ENCODE measurements at places on chromosomes 12 and 14.

DNA sequence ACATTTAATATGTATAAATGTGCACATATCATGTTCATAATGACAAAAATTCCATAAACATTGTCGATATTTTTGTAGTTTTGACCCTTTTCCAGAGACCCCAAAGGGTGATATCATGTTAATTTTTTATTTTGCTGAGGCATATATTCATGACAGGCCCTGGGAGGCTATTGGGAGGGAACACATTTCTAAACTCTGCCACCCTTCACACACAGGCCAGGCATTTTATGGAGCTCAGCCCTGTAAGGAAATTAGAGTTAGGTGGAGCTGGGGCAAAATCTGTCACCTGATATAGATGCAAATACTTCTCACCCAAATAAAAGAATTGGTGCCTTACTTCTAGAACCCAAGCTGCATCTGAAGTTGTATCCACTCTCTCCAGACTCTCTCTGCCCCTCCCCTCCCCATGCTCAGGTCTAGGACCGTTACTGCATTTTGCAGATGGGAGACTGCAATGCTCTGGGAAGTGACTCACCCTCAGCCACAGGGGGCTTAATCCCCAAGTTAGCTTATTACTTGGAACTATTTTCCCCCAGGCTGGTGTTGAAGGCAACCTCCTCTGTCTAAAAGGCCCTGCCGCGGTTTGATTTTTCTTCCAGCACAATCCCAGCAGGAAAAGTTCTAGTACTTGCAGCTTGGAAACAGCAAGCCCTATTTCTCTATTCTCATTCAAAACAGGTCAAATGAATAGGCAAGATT, 238.9 kb downstream of the EMP1 start:
- no peak for DNase-seq

DNA sequence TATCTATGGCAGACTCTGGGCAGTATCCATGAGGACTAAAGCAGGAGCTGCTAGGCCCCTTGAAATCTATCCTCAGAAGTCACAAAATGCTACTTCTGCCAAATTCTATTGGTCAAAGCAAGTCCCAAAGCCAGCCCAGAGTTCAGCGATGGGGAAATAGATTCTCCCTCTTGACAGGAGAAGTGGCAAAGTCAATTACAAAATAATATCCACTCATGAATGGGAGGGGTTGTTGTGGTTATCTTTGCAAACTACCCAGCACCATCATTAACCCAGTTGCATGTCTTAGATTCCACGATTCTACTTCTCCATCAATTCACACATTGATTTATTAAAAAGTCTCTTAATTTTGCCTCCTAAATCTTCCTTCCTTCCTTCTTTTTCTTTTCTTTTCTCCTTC, 30.7 kb upstream of the STXBP6 start:
- no peak for DNase-seq

DNA sequence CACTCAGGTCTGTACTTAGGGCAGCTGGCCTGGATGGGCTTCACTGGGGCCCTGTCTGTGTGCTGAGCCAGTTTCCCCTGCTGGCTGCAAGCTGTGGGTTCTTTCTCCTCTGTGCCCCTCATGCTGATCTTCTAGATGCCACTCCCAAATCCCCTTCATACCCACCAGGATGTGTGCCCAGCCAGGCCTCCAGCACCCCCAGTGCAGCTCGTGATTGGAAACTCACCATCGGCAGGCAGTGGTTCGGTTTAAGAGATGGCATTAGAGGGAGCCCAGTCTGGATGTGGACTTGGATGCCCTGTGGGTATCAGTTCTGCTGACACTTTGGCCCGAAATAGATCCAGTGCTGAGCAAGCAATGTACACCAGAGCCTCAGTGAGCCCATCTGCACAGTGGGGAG, 5.9 kb downstream of the TCL1B start:
- DNase-seq, result no peak

- no peak for DNase-seq
Measured at GRCh38 chr12:42325326-42325652, 605 bp downstream of the ZCRB1 start.

GRCh38 chr12:118256352-118256751, 116.4 kb downstream of the TAOK3 start:
- no peak for DNase-seq

- DNase-seq, result no peak
Measured at GRCh38 chr14:88775532-88775931, 17.2 kb downstream of the EML5 start.

DNA sequence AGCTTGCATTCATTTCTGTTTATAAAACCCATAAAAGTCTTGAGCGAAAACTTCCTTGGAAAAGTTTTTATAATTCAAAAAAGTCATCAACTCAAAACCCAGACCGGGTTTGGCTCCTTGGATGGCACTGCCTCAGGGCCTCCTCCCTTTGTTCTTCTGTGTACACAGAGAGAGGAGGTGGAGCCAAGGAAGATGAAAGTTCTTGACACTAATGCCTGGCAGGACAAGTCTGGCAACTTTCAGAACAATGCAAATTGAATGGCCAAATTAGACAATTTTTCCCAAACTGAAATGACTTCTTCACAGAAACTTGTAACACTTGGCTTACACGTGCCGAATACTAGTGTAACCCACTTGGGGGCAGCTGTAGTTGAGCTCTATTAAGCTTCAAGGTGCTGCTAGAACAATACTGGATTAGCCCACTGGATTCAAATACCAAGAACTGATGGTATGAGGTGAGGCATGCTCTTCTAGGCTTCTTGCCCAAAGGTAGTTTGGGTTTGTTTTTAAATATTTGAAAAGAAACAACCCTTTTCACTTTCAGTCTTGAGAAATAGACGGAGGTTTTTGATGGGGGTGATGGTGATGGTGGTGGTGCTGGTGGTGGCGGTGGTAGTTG, 86.6 kb upstream of the FRMD6 start:
- no peak for DNase-seq

DNA sequence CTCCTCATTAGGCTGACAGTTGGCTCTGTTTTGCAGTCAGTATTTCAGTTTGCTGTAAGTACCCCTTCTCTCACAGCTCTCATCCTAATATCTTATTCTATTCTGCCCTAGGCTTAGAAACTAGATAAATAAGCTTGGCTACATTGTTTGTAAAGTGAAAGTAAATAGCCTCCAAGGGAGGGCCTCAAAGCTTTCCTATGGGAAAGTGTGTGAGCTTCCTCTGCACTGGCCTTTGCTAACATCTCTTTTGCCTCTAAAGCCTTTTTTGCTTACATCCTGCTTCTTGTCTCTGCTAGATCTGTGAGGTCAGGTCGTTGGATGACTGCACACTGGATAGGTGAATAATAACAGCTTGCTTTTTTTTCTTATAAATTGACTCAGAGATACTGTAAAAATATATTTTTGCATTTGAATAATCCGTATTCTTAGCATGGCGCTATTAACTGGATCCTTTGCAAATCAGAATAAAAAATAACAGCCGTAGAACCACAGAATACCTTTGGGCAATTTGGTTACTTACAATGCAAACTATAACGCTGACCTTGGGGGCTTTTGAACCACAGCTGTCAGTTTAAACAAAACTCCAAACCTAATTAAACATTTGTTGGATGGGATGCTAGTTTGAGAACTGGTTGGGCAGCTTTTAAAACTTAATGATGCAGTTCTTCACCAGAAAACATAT, 55.1 kb downstream of the TTC6 start:
- DNase-seq, result no peak

DNA sequence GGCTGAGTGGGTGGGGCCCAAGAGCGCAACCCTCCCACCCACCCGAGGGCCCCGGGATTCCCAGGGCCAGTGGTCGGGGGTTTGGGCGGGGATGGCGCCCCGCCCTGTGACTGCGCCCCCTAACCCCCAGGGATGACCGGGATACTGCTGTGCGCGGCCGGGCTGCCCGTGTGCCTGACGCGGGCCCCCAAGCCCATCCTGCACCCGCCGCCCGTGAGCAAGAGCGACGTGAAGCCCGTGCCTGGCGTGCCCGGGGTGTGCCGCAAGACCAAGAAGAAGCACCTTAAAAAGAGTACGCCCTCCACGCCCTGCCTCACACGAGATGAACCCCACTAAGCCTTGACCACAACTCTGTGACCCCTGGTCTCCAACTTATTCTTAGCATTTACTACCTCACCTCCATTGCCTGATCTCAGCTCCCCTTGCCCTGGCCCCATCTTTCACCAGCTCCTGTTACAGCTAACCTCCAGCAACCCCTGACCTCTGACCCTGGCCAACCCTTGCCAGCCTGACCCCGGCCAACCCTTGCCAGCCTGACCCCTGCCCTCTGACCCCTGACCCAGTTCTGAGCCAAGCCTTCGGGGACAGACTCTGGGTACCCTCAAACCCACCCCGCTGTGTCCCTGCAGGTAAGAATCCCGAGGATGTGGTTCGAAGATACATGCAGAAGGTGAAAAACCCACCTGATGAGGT, 37.0 kb downstream of the DTX1 start:
- DNase-seq, result no peak

- no peak for DNase-seq
Measured at GRCh38 chr12:91702843-91703425, 442.7 kb downstream of the BTG1 start.

GRCh38 chr12:75236206-75236605, 26.6 kb upstream of the KCNC2 start:
- DNase-seq, result no peak

GRCh38 chr12:21950649-21951048, 9.4 kb upstream of the ABCC9 start:
- no peak for DNase-seq

- DNase-seq, result no peak
Measured at GRCh38 chr12:41055875-41056577, 132.1 kb upstream of the PDZRN4 start.

DNA sequence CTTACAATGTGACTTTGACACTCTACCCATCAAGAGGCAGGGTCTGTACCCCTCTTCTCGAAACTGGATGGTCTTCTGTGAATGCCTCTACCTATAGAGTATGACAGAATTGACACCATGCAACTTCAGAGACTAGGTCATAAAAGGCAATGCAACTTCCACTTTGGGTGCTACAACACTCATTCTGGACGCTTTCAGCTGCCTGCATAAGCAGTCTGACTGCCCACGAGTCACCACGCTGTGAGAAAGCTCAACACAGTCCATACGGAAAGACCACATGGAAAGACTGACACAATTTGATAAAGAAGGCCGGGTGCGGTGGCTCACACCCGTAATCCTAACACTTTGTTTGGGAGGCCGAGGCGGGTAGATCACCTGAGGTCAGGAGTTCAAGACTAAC, 14.9 kb downstream of the SLC7A7 start:
- DNase-seq, result no peak

DNA sequence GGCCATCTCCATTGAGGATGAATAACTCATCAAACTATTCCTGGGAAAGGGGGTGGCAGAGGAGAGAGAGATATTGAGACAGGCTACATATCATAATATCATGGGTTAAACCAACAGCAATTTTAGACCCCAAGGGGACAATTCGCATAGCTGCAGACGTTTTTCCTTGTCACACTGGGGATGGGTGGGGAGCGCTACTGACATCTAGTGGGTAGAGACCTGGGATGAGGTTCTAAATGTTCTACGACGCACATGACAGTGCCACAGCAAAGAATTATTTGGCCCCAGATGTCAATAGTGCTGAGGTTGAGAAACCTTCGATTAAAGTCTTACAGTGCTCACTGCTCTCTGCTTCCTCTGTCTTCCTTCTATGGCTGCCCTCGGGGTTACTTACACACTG, 425.6 kb downstream of the NRXN3 start:
- DNase-seq, result no peak

DNA sequence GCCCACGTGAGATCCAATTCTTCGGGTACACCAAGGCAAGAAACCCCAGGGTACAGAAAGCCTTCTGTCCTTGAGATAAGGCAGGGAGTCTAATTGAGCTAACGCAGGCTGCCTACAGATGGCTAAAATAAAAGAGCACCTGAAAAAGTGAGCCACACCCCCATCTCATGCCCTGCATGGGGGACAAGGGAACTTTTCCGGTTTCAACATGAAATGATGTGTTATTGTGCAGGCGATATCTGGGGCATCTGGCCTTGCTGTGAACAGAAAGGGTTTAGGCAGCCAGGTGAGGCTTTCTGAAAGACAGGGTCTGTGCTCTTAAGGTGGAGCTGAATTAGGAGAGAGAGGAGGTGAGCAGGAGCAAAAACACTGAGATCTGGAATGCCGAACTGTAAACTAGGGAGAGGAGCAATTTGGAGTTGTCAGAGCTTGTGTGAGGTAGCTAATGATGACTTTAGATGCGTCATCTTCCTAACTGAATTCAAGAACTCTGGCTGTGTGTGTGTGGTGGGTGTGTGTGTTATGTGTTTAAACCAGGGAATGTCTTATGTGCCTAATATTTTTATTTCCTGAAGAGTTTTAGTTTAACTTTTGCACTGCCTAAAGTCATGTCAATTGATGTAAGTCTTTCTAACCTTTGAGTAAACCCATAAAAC, 20.1 kb upstream of the LDHB start:
- DNase-seq, result no peak

DNA sequence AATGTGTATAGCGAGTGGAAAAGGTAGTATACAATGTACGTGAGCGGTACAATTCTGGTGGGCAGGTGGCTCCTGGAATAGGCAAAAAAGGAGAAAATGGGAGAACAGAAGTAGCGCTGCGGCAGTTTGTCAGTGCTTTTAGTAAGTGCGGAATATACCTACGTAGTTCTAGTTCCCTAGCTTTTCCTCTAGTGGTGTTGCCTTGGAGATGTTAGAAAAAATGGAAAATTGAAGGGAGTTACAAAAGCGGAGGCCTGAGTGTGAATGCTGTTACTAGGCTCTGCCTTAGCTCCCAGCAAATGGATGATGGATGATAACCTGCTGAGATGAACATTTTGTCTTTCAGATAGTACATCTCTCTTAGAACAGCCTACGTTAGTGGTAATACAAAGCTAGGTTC, 1.1 kb downstream of the TTC8 start:
- no peak for DNase-seq

DNA sequence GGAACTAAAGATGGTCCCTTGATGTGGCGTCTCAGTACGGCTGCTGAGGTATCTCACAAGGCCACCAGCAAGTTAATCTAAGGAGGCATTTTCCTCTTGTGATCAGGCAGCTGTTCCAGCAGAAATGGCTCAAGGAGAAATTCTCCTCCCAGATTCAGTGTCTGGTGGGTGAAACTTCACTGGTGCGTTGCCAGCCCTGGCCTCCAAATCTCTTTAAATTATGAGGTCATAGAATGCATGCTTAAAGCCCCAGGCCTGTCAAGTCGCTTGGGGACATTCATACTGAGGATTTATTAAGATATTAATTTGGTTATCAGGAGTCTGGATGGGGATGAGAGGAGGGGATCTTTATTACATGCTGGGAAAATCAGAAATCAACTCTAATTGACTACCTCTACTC, 72.9 kb downstream of the PPP2R5C start:
- DNase-seq, result no peak

DNA sequence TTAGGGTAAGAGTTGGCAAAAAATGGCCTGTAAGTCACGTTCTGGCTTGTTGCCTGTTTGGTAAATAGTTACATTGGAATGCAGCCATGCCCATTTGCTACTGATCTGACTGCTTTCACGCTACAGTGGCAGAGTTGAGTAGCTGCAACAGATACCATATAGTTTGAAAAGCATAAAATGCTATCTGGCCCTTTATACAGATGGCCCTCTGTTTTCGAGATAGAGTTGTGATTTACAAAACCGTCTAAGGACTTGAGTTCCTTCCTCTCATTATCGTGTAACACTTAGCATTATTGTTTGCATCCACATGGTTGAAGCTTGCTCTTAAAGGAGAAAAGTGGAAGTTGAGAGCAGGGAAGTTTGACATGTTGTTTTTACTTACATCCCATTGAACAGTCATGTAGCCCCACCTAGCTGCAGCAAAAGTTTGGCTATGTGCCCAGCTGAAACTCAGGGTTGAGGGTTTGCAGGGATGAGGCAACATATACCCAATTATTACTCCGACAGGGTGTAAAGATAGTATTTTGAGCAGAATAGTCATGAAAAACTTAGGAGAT, 11.3 kb upstream of the SCFD1 start:
- DNase-seq, result no peak

- DNase-seq, result no peak
Measured at GRCh38 chr12:43676183-43676813, 82.3 kb downstream of the PUS7L start.

- peak; percentile 33 for DNase-seq
Measured at GRCh38 chr12:108629824-108630476, 3.7 kb downstream of the SELPLG start.

Measured in AG04449 (cell line).